Activated T-cell treated with anti-CD3 and anti-CD28 coated beads, Interleukin-2, amount 50 U/mL, for 72 hours (primary cell): ENCODE measurements at places on chromosomes 16 and 17. TPM values are rescaled to one million over a fixed set of nuclear protein-coding genes. Genes with fewer than 3 reads are reported as not detected.

SYT17 gene
- total RNA-seq = 0.36 TPM

NPIPB9 gene
- 4.1 TPM for total RNA-seq

SOX8 gene
- 1.8 TPM for total RNA-seq

HOXB7 gene
- total RNA-seq = 1.6 TPM

PRAC1 gene
- total RNA-seq = not detected

EVI2B gene
- 28.0 TPM for total RNA-seq

DNA sequence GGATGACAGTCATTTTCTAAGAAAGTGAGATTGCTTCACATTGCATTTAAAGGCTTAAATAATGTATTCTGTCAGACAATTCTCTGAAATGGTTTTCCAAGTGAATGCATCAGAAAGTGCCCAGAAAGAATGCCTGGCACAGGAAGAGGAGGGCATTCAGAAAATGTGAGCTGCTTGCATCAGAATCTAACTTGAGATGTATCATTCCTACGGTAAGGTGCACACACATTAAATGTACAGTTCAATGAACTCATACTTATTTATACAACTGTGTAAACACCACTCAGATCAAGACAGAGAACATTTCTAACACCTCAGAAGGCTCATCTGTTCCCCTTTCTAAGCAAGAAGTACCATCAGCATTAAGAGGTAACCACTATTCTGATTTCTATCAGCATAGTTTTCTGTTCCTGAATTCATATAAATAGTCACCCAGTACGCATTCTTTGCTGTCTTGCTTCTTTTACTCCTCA, 638.0 kb downstream of the MAF start:
- DNase-seq = peak; percentile 34
- peaks cover 20% of the 10 kb centered on the region for H3K4me1 ChIP-seq
- H3K36me3 ChIP-seq = peaks cover 14% of the 10 kb centered on the region

- peaks cover 17% of the 10 kb centered on the region for H3K27me3 ChIP-seq
- H3K36me3 ChIP-seq = peaks cover 1% of the 10 kb centered on the region
Observed at GRCh38 chr17:45923511-45924268, 29.3 kb downstream of the MAPT start.

DNA sequence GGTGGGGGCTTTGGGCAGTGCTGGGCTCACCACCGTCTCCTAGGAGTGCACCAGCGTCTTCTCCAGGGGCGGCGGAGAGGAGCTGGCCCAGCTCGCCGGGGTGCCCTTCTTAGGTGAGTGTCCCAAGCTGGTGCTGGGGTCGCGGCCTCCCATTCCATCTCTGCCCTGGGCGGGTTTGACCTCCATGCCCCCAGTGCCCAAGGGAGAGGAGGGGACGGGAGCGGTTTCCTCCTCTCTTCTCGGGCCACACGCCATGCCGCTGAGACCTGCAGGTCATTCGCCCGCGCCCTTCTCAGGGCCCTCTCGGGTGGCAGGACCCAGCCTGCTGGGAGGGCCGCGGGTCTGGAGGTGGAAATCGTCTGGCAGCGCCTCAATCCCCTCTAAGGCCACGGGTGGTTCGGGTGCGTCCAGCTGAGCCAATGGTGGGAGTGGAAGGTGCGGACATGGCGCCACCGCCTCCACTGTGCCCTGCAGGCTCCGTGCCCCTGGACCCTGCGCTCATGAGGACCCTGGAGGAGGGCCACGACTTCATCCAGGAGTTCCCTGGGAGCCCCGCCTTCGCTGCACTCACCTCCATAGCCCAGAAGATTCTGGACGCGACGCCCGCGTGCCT, 5.3 kb downstream of the IGFALS start:
- no peak overlapping the region for H3K27ac ChIP-seq
- H3K27me3 ChIP-seq = no peaks in the 10 kb centered on the region
- H3K36me3 ChIP-seq = peaks cover 2% of the 10 kb centered on the region
- H3K4me1 ChIP-seq = peaks cover 7% of the 10 kb centered on the region
- H3K4me3 ChIP-seq = no peak overlapping the region

DNA sequence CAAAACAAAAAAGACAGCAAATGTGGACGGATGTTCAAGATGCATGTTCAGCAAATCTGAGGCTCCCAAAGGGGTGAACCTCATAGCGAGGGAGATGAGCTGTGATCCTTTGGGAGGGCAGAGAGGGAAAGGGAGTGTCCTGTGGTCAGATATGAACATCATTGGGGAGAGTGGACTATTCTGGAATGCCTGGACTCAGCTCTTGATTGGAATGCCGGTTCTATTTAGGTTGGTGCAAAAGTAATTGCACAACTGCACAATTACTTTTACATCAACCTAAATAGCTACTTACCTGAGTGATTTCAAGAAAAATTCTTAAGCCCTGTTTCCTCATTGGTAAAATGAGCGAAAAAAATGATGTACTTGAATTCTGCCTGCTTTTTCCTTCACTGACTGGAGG, 89.6 kb downstream of the CACNG3 start:
- peaks cover 17% of the 10 kb centered on the region for H3K4me1 ChIP-seq
- DNase-seq = no peak
- no peaks in the 10 kb centered on the region for H3K36me3 ChIP-seq
- peaks cover 17% of the 10 kb centered on the region for H3K27me3 ChIP-seq
- no peak overlapping the region for H3K27ac ChIP-seq

- H3K27me3 ChIP-seq = peaks cover 21% of the 10 kb centered on the region
- H3K4me3 ChIP-seq = no peak overlapping the region
- peaks cover 22% of the 10 kb centered on the region for H3K4me1 ChIP-seq
- no peaks in the 10 kb centered on the region for H3K36me3 ChIP-seq
- no peak for DNase-seq
- H3K27ac ChIP-seq = no peak overlapping the region
Observed at GRCh38 chr17:60163108-60163784, 13.5 kb downstream of the CA4 start.

DNA sequence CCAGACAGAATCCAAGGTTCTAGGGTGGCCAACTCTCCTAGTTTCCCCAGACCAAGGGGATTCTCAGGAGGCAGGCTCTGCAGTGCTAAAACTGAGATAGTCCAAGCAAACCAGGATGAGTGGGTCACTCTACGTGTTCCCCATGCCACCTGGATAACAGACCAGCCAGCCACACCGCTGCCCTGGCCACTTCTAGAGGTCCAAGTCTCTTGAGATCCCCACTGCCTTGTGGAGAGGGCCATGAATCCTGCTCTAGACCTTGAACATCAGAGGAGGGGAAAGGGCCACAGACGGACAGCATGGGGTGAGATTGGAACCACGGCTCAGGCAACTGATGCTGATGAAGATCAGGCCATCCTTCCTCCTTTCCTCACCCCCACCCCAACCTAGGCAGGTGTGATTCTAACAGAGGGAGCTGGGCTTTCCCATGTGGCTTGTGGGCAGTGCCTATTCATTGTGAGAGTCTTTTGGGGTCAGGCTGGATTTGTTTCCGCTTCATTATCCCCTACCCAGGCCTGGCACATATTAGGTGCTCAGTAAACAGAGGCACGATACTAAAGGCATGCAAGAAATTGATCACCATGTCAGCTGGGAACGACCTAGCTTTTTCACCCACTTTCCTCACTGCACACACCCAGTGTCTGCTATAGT, 16.8 kb upstream of the TVP23A start:
- H3K4me1 ChIP-seq = peaks cover 16% of the 10 kb centered on the region
- no peaks in the 10 kb centered on the region for H3K36me3 ChIP-seq
- peak; percentile 59 for DNase-seq
- no peak overlapping the region for H3K4me3 ChIP-seq
- peaks cover 23% of the 10 kb centered on the region for H3K27me3 ChIP-seq

DNA sequence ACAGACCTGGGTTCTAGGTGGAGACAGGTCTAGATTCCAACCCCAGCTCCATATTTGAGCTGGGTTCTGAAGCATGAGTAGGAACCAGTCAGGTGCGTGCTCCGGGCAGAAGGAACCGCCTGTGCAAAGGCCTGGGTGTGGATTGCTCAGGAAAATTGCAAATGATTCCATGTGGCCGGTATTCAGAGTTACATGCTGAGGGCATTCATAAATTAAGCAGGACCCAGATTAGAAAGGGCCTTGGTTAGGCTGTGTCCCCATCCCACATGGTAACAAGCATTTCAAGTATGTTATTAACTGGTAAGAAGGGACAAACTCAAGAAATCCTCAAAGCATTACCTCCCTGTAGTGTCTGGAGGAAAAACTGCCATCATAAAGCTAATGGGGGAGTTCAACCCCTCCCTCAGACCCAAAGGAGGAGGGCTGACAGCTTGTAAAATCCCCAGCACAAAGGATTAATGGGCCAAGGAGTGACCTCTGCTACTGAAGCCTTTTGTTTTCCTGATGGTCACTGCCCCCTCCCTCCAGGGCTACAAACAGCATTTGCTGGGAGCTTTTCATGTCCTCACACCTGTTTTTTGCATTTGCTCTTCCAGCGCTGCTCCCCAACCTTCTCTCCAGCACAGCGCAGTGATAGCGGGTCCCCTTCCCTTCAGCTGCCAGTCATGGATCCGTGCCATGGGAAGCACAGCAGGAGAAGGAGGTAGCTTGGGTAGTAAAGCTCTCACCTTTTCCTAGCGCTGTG, 218.0 kb downstream of the C16orf95 start:
- no peaks in the 10 kb centered on the region for H3K4me1 ChIP-seq
- no peaks in the 10 kb centered on the region for H3K36me3 ChIP-seq
- no peak for DNase-seq
- H3K27me3 ChIP-seq = peaks cover 5% of the 10 kb centered on the region

- H3K4me3 ChIP-seq = no peak overlapping the region
- H3K27ac ChIP-seq = no peak overlapping the region
- H3K27me3 ChIP-seq = peaks cover 13% of the 10 kb centered on the region
- no peak for DNase-seq
- no peaks in the 10 kb centered on the region for H3K36me3 ChIP-seq
Observed at GRCh38 chr16:66262253-66263167, 104.0 kb upstream of the CDH5 start.

DNA sequence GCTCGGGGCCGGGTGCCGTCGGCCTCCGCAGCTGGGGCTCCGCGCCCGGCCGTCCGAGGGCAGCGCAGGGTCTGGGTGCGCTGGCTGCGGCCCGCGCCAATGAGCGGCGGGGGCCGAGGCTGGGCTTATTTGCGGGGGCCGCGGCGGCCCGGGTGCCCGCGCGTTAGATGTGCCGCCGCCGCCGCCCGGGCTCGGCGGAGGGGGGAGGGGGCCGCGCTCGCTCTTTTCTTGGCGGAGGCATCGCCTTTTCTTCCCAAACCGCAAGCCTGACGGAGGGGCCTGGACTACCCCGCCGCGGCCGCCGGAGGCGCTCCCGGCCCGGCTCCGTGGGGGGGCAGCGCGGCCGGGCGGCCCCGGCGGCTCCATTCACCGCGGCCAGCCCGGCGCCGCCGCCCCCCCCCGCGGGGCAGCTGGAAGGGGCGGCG, at the start of gene NOTUM:
TSS of gene NOTUM (minus strand) at position 101 of the 425 bp plus-strand sequence. CDS start 278 bp downstream, outside the sequence.
- DNase-seq = no peak
- H3K4me3 ChIP-seq = no peak within 1 kb of the TSS
- no peak within 1 kb of the TSS for H3K27ac ChIP-seq
- no peaks in the 10 kb centered on the region for H3K36me3 ChIP-seq
- H3K27me3 ChIP-seq = peaks cover 14% of the 10 kb centered on the region

- no peak for DNase-seq
- no peak overlapping the region for H3K4me3 ChIP-seq
- H3K4me1 ChIP-seq = peaks cover 75% of the 10 kb centered on the region
Observed at GRCh38 chr17:4838309-4838785, 5.2 kb downstream of the MINK1 start.

GRCh38 chr17:1736348-1737281, 6.1 kb upstream of the SERPINF2 start:
- peak; percentile 70 for DNase-seq
- no peaks in the 10 kb centered on the region for H3K27me3 ChIP-seq
- peak overlapping the region; percentile 40 for H3K4me3 ChIP-seq
- peaks cover 14% of the 10 kb centered on the region for H3K4me1 ChIP-seq
- peak overlapping the region; percentile 54 for H3K27ac ChIP-seq

- no peak overlapping the region for H3K27ac ChIP-seq
- H3K36me3 ChIP-seq = no peaks in the 10 kb centered on the region
- no peaks in the 10 kb centered on the region for H3K27me3 ChIP-seq
- no peak for DNase-seq
Observed at GRCh38 chr17:61878984-61879612, 15.8 kb upstream of the BRIP1 start.
